Umbilical cord (tissue), 2 donors: ENCODE measurements at places on chromosomes 11 and 22. TPM values are rescaled to one million over a fixed set of nuclear protein-coding genes. Genes with fewer than 3 reads are reported as not detected.

Gene MOV10L1
- 4.8 TPM for total RNA-seq

Gene ZNF215
- total RNA-seq: 13.7 TPM

Gene NXPE2
- 8.4 TPM for total RNA-seq

Gene CNTF
- total RNA-seq: 4.3 TPM

Gene LRP5
- total RNA-seq: 50.6 TPM

Gene SCGB2A2
- 0.48 TPM for total RNA-seq

Gene BACE1-AS
- total RNA-seq: 6.3 TPM

Gene HEPN1
- total RNA-seq: not detected

Gene CD3E
- not detected for total RNA-seq

Gene SCUBE2
- 79.4 TPM for total RNA-seq

Gene CAVIN3
- total RNA-seq: 177 TPM

Gene GNG3
- total RNA-seq: not detected

Gene OAF
- total RNA-seq: 20.7 TPM
